Stomach (tissue), 19 donors: ENCODE measurements at places on chromosomes 1 and 21. TPM values are rescaled to one million over a fixed set of nuclear protein-coding genes. Genes with fewer than 3 reads are reported as not detected.

ZRANB2 gene
- polyA plus RNA-seq = 19.9 TPM

SEMA4A gene
- polyA plus RNA-seq = 13.9 TPM

NBPF9 gene
- polyA plus RNA-seq = 6.8 TPM

DIRAS3 gene
- polyA plus RNA-seq = 5.2 TPM

RHBG gene
- polyA plus RNA-seq = not detected
